ENCODE measurements at places on chromosomes 12 and 14.
A peak's percentile ranks its signal among the peaks of the same experiment; 100 is the strongest.

- DNase-seq = no peak
Observed at GRCh38 chr12:70543444-70543843, 93.8 kb downstream of the PTPRB start.

GRCh38 chr12:79442396-79442795 lies 248.4 kb downstream of the PAWR start:
- DNase-seq = no peak

GRCh38 chr14:85079842-85080730 lies 449.9 kb upstream of the FLRT2 start:
- DNase-seq = no peak

DNA sequence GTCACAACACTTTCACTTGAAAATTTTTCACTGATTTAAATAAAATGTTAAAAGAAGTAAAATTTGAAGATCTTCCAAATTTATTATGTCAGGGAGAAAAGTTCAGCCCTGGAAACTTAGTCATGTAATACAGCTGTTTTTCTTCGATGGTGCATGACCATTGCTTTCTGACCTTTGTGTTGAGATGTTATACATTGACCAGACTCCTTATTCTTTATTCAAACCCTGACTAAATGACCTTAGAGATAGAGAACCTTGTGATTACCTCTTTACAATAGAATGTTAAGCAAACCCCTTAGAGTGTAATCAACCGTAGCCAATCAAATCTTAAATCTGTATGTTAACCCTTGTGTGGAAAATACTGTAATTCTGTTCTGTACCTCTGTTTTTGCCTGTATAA lies 34.5 kb downstream of the PLCZ1 start:
- DNase-seq = no peak

DNA sequence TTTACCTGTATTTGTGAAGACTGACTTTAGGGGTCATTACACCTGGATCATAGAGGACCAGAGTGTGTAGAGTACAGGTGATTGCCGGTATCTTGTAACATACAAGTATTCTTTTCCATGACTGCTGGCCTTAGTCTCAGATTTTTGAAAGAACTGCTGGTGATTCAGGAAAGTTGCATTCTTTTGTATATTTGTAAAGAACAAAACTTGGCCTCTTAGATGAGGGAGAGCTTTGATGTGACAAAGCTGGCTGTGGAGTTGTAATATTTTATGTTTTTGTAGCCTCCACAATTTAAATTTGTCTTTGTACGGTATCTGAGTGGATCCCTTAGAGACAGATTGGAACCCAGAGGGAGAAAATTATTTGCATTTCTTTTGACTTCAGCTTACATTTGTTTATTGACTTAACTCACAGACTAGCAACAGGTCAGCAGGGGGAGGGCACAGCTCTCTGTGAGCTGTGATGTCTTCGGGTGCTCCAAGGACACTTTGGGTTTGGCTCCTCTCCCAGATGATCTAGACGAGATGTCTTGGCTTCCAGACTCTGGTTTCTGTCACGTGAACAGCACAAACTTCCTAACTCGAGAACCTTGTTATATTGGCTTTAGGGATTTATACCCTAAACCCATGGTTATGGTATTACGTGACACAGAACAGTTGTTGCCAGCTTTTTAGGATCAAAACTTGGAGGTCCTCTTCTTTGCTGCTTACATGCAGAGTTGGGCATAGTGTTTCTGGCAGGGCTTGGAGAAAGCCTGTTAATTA lies 65.9 kb downstream of the DAAM1 start:
- DNase-seq = no peak

DNA sequence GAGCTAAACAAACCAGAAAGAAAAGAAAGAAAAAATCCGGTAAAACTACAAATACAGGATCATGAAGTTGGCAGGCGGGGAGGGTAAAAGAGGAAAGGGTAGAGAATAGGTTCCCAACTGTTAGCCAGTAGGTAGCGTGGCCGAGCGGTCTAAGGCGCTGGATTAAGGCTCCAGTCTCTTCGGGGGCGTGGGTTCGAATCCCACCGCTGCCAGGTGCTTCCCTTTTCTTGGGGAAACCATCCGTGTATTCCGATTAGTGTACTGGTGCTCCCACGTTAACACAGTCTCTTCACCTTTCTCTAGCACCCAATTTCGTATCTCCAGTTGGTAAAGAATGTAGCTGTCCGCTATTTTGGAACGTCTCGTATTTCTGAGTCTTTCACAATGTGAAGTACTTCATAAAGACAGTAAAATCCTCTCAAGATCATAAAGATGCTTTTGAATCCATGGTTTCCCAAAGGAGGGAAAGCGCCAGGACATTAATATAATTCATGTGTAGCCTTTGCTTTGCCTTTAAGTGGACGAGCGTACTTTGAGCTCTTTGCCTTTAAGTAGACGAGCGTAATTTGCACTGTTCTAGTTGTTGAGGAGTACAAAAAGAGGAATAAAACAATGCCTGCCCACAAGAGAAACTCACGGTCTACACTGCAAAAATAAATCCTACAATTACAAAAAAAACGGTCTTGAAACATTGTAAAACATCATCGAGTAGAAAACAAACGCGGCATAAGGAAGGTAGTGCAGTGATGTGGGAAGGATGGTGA lies 19.0 kb upstream of the RNASE12 start:
- peak; percentile 69 for DNase-seq
